ENCODE measurements at places on chromosomes 6 and 20.
A peak's percentile ranks its signal among the peaks of the same experiment; 100 is the strongest.

DNA sequence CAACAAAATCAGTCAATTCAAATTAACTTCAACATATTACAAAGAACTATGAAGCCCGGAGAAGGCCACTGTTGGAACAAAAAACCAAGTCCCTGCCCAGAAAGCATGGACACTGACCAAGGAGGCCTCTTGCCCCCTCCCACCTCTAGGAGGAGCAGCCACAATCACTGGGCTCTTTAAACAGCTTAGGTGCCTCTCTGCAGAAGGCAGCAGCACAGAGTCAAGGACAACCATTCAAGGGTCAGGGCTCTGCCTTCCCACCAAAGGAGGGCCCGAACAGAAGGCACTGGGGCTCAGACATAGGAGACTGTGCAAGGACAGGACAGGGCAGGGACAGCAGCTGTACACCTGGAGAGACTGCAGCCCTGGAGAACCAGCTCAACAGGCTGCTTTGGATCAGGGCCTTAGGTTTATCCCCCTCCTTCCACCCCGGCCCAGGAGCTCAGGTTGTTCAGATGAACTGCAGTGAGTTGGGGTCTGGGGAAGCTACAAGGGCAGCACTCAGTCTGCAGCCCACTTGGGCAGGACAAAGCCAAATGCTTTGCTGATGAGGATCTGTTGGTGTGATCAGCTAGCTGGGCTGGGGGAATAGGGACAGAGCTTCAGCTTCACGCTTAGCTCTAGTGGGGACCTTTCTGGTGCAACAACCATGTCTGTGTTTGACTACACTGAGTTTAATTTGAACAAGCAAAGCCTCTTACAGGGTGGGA, 17.8 kb downstream of the TOMM34 start:
- no peak for DNase-seq

DNA sequence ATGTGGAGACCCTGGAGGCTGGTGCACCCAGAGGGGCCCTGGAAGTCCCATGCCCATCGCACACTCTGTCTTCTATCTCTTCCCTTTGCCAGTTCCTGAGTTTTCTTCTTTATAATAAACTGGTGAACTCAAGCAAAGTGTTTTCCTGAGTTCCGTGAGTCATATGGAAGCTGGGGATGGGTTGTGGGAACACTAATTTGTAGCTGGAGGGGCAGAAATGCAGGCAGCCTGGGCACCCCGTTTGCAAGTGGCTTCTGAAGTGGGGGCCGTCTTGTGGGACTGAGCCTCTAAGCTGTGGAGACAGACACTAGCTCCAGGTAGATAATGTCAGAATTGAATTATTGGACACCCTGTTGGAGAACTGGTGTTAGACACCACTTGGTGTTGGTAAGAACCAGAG, 3.2 kb upstream of the PPP1R3G start:
- no peak for DNase-seq

DNA sequence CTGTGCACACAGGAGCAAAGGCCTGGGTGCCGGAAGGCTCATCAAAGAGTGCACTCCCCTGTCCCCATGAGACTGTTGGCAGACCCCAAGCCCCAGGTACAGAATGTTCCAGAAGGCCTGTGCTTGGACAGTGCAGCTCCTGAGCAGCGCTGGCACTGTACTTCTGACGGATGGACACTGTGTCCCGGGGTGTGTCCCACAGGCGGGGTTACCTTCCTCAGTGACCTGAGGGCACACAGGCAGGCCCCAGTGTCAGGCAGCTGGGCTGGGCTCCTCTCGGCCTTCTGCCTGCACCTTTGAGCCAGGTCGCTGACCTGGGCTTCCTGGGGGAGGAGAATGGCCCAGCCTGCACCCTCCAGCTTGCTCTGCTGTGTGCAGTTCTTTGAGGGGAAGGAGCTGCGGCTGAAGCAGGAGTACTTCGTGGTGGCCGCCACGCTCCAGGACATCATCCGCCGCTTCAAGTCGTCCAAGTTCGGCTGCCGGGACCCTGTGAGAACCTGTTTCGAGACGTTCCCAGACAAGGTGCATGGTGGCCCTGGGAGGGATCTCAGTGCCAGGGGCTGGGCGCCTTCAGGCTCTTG, 30.1 kb downstream of the PYGB start:
- DNase-seq: no peak

DNA sequence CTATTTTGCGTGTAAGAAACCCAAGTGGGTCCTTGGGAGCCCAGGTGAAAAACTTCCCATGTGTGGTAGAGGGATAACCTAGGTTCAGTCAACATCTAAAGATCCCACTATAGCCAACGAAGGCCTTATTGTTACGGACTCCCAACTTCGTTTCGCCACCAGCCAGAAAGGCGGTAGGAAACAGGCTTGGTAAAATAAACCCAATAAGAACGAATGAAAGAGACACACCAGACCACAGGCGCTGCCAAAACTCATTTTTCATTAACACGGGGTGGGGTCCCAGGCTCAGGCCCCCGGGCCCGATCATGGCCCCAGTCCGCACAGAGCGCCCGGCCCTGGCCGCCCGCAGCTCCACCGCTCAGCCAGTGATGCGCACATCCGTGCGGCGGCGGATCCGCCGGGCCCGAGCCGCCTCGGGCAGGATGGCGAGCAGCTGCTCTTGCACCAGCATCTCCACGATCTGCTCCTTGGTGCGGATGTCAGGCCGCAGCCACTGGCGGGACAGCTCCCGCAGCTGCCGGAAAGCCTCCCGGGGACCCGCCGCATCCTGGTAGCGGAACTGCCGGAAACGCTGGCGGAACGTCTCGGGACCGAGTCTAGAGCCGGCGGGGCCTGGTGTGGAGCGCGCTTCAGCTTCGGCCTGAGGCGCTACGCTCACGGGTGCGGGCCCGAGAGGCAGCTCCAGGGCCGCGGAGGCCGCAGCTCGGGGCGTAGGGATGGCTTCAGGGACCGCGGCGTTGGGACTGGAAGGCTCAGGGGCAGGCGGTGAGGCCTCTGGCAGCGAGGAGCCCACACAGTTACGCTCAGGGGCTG, 709 bp downstream of the SCAND1 start:
- DNase-seq: no peak

- no peak for DNase-seq
Observed at GRCh38 chr6:56424064-56424463, 176.7 kb upstream of the COL21A1 start.

DNA sequence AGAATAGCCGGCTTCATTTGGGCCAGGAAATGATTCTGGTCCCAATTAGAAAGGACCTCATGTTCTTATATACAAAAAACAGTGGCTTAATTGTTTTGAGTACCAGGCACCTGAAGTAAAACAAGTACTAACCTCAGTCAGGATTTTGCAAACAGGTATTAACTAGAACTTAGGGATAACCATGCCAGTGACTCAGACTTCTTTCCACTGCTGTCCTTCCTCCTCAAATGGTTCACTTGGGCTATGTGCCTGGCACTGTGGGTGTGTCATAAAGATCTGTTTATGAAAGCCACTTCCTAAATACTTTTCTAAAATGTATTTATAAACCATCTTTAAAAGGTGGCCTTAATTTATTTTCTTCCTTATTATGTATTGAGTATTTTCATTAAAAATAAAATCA, 10.7 kb downstream of the CLDN20 start:
- DNase-seq: no peak

- DNase-seq: no peak
Observed at GRCh38 chr6:169859978-169860703, 108.7 kb downstream of the ERMARD start.

GRCh38 chr6:13760307-13761304, 49.0 kb upstream of the RANBP9 start:
- no peak for DNase-seq

GRCh38 chr6:47512872-47513271, 35.3 kb downstream of the CD2AP start:
- DNase-seq: no peak

DNA sequence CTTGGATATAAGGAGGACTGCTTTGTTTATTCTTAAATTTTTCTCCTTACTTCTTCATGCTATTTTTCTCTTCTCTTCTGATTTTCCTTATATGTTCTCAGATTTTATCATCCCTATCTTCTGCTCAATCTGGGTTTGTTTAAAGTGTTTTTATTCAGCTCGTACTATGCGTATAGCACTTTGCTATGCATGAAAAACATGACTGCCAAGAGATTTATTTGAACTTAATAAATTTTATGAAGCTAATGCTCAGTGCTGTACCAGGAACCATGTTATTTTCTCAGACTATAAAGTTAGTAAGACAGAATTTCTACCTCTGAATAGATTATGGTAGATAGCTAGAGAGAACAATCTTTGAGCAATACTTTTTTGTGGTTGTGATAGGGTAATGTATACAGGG, 305.9 kb downstream of the LAMA2 start:
- DNase-seq: no peak

DNA sequence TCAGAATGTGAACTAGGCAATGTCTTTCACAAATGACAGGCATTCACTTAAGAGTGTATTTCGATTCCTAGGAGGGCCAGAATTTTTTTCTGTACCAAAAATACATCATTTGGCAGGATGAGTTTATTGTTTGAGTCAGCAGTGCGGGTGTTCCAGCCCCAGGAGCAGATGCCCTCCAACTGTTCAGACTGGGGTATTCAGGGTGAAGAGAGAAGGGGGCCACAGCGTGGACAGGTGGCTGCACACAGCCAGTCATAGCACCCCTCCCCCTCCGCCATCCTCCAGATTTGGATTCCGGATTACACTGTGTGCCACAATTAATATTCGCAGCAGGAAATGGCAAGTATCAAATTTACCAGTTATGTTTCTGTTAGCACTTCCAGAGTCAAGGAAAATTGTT, 38.6 kb downstream of the RIPOR2 start:
- no peak for DNase-seq

- DNase-seq: no peak
Observed at GRCh38 chr6:37794825-37795224, 24.7 kb upstream of the ZFAND3 start.

- no peak for DNase-seq
Observed at GRCh38 chr6:105136431-105137350, 43.1 kb downstream of the POPDC3 start.

DNA sequence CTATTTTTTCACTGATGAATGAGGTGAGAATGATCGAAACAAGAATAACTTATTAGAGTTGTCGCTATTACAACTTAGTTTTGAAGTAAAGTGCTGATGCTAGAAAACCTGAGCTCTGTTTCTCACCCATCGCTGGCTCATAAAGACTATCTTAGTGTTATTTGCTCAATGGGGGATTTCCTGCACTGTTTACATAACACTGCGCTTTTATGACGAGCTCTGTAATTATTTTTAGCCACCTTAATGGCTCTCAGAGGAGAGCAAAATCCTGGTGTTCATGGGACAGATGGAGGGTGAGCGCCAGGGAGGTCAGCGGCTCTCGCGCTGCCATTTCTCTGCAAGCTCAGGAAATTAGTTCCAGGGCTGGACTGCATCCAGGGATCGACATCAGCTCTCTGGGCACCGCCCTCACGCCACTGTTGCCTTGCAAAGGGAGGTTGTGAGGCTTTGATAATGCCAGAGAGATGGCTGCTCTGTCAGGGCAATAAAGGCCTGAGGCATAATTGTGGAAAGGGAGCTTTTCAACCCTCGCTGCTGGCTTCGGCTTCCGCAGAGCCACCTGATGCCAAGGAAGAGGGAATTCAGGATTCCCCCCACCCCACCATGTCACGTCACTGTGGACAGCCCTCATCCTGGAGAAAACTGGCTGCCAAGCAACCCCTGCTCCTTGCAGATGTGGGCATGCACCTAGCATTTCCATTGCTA, 72.0 kb downstream of the DACT2 start:
- DNase-seq: peak; percentile 70

GRCh38 chr20:38441916-38442315, 6.8 kb upstream of the SNHG17 start:
- no peak for DNase-seq

- DNase-seq: no peak
Observed at GRCh38 chr20:10228330-10228729, 9.7 kb downstream of the SNAP25 start.

GRCh38 chr6:315921-316752, 23.9 kb downstream of the DUSP22 start:
- DNase-seq: no peak

- no peak for DNase-seq
Observed at GRCh38 chr20:22663528-22664025, 79.2 kb upstream of the FOXA2 start.

DNA sequence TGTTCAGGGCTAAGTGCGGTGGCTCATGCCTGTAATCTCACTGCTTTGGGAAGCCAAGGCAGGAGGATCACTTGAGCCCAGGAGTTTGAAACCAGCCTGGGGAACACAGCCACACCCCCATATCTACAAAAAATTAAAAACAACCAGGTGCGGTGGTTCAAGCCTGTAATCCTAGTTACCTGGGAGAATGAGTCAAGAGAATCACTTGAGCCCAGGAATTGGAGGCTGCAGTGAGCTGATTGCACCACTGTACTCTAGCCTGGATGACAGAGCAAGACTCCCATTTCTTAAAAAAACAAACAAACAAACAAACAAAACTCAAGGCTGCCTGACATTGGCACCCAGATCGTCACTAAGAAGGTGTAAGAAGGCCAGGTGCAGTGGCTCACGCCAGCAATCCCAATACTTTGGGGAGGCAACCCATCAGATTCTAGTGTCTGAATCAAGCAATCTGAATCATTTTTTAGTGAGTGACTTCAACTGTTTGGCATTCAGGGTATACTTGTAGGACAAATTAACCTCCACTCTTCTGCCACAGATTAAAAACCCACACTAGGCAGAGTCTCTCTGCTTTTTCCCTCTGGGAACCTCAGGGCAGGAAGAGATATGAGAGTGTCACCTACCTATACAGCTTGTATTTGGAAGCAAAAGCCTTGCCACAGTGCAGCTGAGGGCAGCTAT, 6.1 kb downstream of the PLAGL2 start:
- no peak for DNase-seq

GRCh38 chr20:62671765-62672164, 29.5 kb downstream of the SLCO4A1 start:
- no peak for DNase-seq

GRCh38 chr6:169801396-169802160, 50.2 kb downstream of the ERMARD start:
- DNase-seq: no peak

GRCh38 chr6:110340392-110340965, 17.7 kb downstream of the METTL24 start:
- no peak for DNase-seq

DNA sequence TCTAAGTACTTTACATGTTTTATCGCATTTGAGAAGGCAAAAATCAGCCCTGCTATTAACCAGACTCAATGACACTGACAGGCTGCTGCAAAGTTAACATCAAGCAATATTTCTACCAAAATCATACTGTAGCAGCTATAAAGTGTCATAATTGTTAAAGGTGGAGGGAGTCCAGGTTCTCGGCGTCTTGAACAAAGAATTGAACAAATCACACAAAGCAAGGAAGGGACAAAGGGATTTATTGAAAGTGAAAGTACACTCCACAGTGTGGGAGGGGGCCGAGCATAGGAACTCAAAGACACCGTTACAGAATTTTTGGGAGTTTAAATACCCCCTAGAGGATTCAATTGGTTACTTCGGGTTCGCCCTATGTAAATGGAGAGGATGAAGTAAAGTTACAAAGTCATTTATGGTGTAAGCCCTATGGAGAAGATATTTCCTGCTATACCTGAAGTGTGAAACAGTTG, 12.9 kb upstream of the ZNF391 start:
- no peak for DNase-seq

GRCh38 chr6:98539741-98540140, 294.6 kb upstream of the POU3F2 start:
- DNase-seq: no peak
